ENCODE measurements at places on chromosomes 2 and 18. TPM values are rescaled to one million over a fixed set of nuclear protein-coding genes. Genes with fewer than 3 reads are reported as not detected.

Gene C2orf66
- total RNA-seq: 1.4 TPM

Gene MC5R
- total RNA-seq: 0.56 TPM

Gene GRB14
- 5.8 TPM for total RNA-seq

Gene CHRND
- not detected for total RNA-seq

Gene SYT4
- 0.26 TPM for total RNA-seq

Gene TSPYL6
- total RNA-seq: not detected

GRCh38 chr2:74037379-74037860, 52.7 kb downstream of the TET3 start:
- H3K4me1 ChIP-seq: peaks cover 40% of the 10 kb centered on the region
- peak overlapping the region; percentile 9 for H3K27ac ChIP-seq
- no peak for DNase-seq
- no peaks in the 10 kb centered on the region for H3K36me3 ChIP-seq
- peaks cover 5% of the 10 kb centered on the region for H3K27me3 ChIP-seq

GRCh38 chr2:224934526-224935188, 107.6 kb downstream of the DOCK10 start:
- H3K27ac ChIP-seq: no peak overlapping the region
- peaks cover 4% of the 10 kb centered on the region for H3K4me1 ChIP-seq

DNA sequence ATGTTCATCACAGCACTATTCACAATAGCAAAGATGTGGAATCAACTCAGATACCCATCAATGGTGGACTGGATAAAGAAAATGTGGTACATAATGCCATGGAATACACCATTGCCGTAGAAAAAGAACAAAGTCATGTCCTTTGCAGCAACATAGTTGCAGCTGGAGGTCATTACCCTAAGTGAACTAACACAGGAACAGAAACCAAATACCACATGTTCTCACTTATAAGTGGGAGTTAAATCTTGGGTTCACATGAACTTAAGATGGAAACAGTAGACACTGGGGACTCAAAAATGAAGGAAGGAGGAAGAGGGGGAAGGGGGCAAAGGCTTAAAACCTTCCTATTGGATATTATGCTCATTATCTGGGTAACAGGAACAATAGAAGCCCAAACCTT, 228.1 kb upstream of the RAB6C start:
- H3K4me1 ChIP-seq: peaks cover 3% of the 10 kb centered on the region
- H3K27me3 ChIP-seq: peaks cover 2% of the 10 kb centered on the region
- H3K36me3 ChIP-seq: peaks cover 3% of the 10 kb centered on the region
- DNase-seq: no peak
- no peak overlapping the region for H3K27ac ChIP-seq
- H3K4me3 ChIP-seq: no peak overlapping the region

DNA sequence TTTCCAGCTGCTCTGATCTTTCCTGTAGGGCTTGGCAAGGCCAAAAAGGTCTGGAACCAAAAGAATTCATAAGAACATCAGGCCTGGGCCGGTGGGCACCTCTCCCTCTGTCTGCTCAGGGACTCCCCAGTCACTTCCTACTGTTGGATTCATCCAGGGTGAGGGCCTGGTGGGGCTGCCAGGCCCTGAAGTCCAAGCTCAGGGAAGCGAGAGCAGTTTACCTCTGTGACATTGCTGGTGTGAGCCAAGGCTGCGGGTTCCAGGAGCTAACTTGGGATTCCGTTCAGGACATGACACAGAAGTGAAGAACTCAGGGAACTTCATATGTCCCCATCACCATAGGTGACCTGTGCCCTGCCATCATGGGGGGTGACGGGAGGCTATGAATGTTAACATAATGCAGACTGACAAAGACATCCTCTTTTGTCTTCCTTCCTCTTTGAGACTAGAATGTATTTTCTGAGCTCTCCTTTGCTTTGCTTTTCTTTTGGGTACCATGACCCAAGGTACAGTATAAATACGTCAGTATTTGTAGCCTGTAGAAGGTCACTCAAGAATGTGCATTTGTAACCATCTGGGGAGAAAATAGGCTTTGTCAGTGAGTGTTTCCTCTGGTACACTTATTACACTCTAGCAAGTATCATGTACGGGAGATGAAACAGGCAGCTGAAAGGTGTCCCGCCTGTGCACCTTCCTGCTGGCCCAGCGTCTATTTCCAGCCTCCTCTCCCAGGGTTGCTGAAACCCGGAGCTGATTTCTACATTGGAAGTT, 130.5 kb upstream of the SLC1A4 start:
- peak overlapping the region; percentile 61 for H3K27ac ChIP-seq
- peaks cover 4% of the 10 kb centered on the region for H3K36me3 ChIP-seq
- no peaks in the 10 kb centered on the region for H3K27me3 ChIP-seq
- peaks cover 12% of the 10 kb centered on the region for H3K4me1 ChIP-seq
- H3K4me3 ChIP-seq: peak overlapping the region; percentile 60
- no peak for DNase-seq

DNA sequence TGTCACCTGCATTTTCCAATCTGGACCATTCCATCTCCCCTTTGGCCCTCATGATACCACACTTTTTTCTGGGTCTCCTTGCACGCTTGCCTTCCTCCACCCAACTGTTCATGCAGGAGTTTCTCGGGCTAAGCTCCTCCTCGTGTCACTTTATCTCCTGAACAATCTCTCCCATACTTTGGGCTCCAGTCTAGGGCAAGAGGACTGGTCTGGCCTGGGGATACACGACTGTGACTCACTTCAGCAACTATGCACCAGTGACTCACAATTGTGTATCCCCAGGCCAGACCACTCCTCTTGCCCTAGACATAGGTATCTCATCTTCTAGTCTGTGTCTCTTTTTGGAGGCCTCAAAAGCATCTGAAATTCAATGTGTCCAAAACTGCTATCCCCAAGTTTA, 149.4 kb upstream of the PTPRM start:
- no peaks in the 10 kb centered on the region for H3K36me3 ChIP-seq
- no peak overlapping the region for H3K27ac ChIP-seq
- H3K4me1 ChIP-seq: peaks cover 9% of the 10 kb centered on the region

DNA sequence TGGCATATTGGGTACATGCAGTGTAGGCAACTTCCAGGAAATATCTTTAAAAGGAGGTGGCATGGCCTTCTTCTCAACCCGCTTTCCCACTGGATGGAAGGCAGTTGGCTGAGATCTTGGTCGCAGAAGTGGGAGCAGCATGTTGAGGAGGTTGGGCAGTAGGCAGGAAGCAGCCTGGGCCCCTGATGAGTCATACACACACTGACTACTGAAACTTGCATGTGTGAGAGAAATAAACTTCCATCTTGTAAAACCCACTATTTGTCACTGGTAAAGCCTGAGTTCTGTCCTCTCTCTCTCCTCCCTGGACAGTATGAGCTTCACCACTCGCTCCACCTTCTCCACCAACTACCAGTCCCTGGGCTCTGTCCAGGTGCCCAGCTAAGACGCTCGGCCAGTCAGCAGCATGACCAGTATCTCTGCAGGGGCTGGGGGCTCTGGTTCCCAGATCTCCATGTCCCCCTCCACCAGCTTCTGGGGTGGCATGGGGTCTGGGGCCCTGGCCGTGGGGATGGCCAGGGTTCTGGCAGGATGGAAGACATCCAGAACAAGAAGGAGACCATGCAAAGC, 233.8 kb upstream of the SPRED2 start:
- peaks cover 4% of the 10 kb centered on the region for H3K36me3 ChIP-seq
- no peaks in the 10 kb centered on the region for H3K4me1 ChIP-seq
- no peak overlapping the region for H3K4me3 ChIP-seq
- no peak overlapping the region for H3K27ac ChIP-seq

DNA sequence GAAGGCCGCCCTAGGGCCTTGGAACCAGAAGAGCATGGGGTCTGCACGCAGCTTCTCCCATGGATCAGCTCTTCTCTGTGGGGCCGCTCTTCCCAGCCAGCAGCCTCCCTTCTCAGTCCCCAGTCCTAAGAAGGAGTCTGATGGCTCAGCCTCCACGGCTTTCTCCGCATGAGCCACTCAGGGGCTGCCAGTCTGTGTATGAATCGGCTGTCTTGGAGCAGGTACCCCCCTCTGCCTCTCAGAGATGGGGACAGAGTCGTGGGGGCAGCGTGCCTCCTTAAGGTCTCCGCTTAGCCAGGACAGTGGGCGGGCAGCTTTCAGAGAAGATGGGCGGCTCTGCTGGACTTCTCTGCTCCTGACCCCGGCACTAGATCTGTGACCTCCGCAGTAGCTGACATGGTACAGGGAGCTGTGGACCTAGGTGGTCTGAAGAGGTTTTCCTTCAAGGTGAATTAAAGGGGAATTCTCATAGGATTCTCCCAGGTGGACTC, 21.6 kb downstream of the INPP5D start:
- peaks cover 79% of the 10 kb centered on the region for H3K4me1 ChIP-seq
- H3K27me3 ChIP-seq: peaks cover 9% of the 10 kb centered on the region
- peak overlapping the region; percentile 100 for H3K27ac ChIP-seq
- peaks cover 45% of the 10 kb centered on the region for H3K36me3 ChIP-seq
- DNase-seq: no peak

DNA sequence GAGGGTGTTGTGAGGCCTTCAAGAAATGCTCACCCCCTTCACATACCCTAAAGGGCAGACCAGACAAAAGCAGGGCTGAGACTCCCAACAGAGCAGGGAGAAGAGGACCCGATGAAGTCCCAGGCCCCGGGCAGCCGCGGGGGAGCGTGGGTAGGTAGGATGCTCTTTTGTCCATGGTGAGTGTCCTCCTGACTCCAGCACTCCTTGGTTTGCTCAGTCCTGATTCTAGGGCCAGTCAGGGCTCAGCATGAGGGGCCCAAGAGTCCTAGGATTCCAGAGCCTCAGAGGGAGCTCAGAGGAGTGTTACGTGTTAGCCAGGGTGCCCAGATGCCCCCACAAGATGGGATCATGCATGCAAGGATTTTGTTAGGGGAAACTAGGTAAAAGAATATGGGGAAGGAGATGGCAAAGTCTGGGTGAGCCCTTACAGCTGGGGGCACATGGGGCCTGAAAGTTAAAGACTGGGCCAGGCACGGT, 64.8 kb downstream of the SMAD7 start:
- no peak overlapping the region for H3K27ac ChIP-seq
- no peaks in the 10 kb centered on the region for H3K36me3 ChIP-seq
- DNase-seq: no peak
- H3K27me3 ChIP-seq: peaks cover 8% of the 10 kb centered on the region
- H3K4me3 ChIP-seq: no peak overlapping the region

DNA sequence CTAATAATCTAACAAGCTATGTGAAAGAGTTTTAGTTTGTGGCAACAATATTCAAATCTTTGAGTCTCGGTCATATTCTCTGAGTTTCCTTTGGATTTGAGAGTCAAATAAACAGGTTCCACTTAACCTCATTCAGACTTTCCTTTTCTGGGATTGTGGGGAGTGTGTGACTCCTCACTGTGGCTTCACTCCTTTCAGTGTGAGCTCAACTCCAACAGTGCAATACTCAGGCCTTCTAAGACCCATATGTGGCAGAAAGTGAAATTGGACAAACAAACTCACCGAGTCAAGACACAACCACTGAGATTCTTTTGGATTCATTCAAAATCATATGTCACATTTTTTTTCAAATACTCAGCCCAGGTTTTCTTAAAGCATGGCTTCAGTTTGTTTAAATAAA, 25.4 kb downstream of the SLC9A4 start:
- no peaks in the 10 kb centered on the region for H3K36me3 ChIP-seq
- no peaks in the 10 kb centered on the region for H3K4me1 ChIP-seq
- DNase-seq: no peak
- H3K27me3 ChIP-seq: peaks cover 4% of the 10 kb centered on the region
- H3K27ac ChIP-seq: no peak overlapping the region
- H3K4me3 ChIP-seq: no peak overlapping the region

DNA sequence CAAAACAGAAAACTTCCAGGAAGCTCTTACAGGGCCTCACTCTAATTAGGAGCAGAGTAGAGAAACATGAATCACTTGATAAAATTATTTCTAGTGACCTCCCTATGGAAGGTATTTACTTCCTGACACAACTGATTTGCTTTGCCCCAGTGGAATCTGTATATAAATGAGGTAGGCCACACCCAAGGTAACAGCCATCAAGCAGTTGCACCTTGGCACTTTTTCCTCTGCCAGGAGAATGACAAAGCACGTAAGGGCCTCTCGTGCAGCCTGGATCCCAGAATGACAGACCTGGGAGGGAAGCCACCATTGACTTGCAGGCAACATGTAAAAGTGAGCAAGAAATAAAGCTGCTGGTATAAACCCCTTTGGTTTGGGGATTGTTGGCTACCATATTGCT, 620.0 kb upstream of the SLC39A10 start:
- H3K4me1 ChIP-seq: no peaks in the 10 kb centered on the region
- H3K27ac ChIP-seq: no peak overlapping the region
- no peak for DNase-seq
- no peaks in the 10 kb centered on the region for H3K27me3 ChIP-seq

GRCh38 chr18:3747176-3747973, 297.4 kb downstream of the TGIF1 start:
- H3K27me3 ChIP-seq: no peaks in the 10 kb centered on the region
- H3K36me3 ChIP-seq: no peaks in the 10 kb centered on the region
- H3K4me1 ChIP-seq: peaks cover 2% of the 10 kb centered on the region
- no peak overlapping the region for H3K4me3 ChIP-seq

- H3K4me1 ChIP-seq: peaks cover 2% of the 10 kb centered on the region
- H3K36me3 ChIP-seq: no peaks in the 10 kb centered on the region
- no peak for DNase-seq
- no peaks in the 10 kb centered on the region for H3K27me3 ChIP-seq
- no peak overlapping the region for H3K4me3 ChIP-seq
Measured at GRCh38 chr18:43275546-43275945, 1.7 kb downstream of the SYT4 start.

- no peak overlapping the region for H3K27ac ChIP-seq
- H3K4me1 ChIP-seq: peaks cover 4% of the 10 kb centered on the region
- DNase-seq: no peak
- no peak overlapping the region for H3K4me3 ChIP-seq
- no peaks in the 10 kb centered on the region for H3K27me3 ChIP-seq
- no peaks in the 10 kb centered on the region for H3K36me3 ChIP-seq
Measured at GRCh38 chr2:63780518-63781155, 61.1 kb upstream of the UGP2 start.

- no peak overlapping the region for H3K27ac ChIP-seq
- peaks cover 18% of the 10 kb centered on the region for H3K36me3 ChIP-seq
- no peaks in the 10 kb centered on the region for H3K4me1 ChIP-seq
- H3K4me3 ChIP-seq: no peak overlapping the region
- no peak for DNase-seq
Measured at GRCh38 chr2:135163306-135163705, 111.2 kb downstream of the RAB3GAP1 start.

DNA sequence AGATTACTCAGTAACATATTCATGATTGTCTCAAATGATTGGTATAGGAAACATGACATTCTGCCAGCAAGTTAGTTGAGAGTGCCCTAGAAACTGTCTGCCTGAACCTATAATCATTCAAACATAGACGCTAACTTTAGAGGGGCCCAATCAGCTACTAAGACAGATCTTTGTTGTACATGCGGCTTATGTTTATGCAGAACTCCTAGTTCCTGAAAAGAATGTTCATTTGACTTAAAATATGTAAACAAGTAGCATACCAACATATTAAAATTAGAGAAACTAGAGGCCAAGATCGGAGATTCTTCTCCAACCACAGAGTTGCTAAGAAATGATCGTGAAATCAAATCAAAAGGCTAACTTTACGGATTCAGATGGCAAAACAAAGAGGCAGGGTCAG, 4.2 kb upstream of the METAP1D start:
- no peak overlapping the region for H3K27ac ChIP-seq
- no peak overlapping the region for H3K4me3 ChIP-seq
- DNase-seq: no peak
- H3K4me1 ChIP-seq: peaks cover 6% of the 10 kb centered on the region

All from endothelial cell (in vitro differentiated cells).